Osteocyte (in vitro differentiated cells): ENCODE measurements at places on chromosomes 11 and 22. TPM values are rescaled to one million over a fixed set of nuclear protein-coding genes. Genes with fewer than 3 reads are reported as not detected.

DNA sequence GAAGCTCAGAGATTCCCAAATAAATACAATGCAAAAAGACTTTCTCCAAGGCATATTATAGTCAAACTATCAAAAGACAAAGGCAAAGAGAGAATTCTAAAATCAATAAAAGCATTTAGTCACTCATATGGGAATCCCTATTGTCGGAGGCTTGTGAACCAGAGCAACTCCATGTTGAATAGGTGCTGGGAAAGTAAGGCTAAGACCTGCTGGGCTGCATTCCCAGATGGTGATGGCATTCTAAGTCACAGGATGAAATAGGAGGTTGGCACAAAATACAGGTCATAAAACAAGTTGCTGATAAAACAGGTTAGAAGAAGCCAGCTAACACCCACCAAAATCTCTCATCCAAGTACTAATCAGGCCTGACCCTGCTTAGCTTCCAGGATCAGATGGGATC lies 84.5 kb downstream of the JRKL start:
- H3K36me3 ChIP-seq = no peaks in the 10 kb centered on the region
- no peaks in the 10 kb centered on the region for H3K4me1 ChIP-seq
- DNase-seq = no peak

DNA sequence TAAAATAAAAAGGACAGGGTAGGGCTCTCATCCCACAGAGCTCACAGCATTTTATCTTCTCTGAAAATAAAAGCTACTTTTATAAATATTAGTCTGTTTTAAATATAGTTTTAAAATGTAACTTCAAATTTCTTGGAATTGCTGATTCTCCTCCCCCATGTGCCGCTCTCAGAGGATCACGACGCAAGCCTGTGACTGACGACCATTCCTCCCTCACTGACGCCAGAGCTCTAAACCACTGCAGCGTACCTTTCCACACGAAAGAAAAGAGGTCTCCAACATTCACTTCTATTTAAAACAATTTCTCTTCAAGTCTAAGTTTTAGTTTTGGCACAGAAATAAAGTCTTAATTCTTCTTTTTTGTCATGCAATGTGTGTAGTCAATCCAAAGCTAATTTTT lies 9.3 kb downstream of the TOLLIP start:
- no peak for DNase-seq
- H3K27ac ChIP-seq = peak overlapping the region; percentile 13
- no peaks in the 10 kb centered on the region for H3K27me3 ChIP-seq

DNA sequence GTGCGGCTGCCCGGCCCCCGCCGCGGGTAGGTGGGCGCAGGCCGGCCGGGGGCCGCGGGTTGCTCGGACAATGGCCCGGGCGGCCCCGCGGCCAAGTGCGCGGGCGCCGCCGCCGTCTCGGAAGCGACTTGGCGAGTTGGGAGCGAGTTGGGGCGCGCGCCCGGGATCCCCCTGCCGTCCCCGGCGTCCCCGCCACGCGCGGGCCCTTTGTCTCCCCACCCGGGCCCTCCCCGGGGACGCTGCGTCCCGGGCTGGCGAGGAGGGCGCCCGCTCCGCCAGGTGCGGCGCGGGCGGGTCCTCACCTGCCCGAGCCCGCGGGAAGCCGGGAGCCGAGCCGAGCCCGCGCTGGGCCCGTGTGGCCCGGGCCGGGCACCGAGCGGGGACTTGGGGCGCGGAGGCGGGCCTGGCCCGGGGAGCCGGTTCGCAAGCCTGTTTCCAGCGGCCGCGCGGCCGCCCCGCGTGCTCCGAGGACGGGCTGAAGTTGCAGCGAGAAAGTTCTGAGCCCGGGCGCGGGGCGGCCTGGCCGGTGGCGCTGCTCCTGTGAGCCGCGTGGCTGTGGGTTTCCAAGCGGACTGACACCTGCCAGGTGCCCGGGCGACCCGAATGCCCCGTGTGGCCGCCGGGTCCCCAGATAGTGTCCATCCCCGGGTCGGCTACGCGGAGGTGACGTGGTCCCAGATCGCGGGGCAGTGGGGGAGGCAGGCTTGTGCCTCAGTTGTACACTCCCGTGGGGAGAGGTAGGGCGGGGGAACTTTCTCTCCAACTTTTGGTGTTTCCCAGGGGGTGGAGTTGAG lies 586 bp downstream of the LRP5 start:
- H3K4me1 ChIP-seq = peaks cover 58% of the 10 kb centered on the region
- H3K36me3 ChIP-seq = no peaks in the 10 kb centered on the region
- peak overlapping the region; percentile 91 for H3K4me3 ChIP-seq

DNA sequence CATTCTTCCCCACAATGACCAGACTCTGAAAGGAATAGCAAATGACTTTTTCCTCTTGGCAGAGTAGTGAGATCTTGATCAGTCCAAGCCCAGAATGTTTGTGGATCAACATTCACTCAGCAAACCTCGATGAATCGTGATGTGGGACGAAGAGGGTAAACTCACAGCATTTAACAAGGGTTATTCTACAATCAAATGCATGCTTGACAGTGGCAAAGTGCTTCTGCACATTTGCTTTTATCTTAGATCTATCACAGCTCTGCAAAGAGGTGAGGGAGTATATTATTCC lies 31.8 kb downstream of the TMPRSS5 start:
- no peak for DNase-seq
- H3K36me3 ChIP-seq = no peaks in the 10 kb centered on the region
- no peak overlapping the region for H3K4me3 ChIP-seq
- peaks cover 21% of the 10 kb centered on the region for H3K4me1 ChIP-seq
- H3K27me3 ChIP-seq = peaks cover 5% of the 10 kb centered on the region

- peaks cover 10% of the 10 kb centered on the region for H3K36me3 ChIP-seq
- H3K4me1 ChIP-seq = peaks cover 32% of the 10 kb centered on the region
- no peaks in the 10 kb centered on the region for H3K27me3 ChIP-seq
- no peak for DNase-seq
- peak overlapping the region; percentile 64 for H3K27ac ChIP-seq
- H3K4me3 ChIP-seq = no peak overlapping the region
Observed at GRCh38 chr11:10638316-10638925, 55.1 kb downstream of the IRAG1 start.

The FAM83F gene
- not detected in 2 replicates for total RNA-seq
